ENCODE measurements at places on chromosomes 3 and 15. TPM values are rescaled to one million over a fixed set of nuclear protein-coding genes. Genes with fewer than 3 reads are reported as not detected.

- DNase-seq: no peak
These were observed 53.0 kb upstream of the GSK3B start for GRCh38 chr3:120147072-120147871.

- no peak for DNase-seq
These were observed 72.5 kb upstream of the ONECUT1 start for GRCh38 chr15:52862677-52863076.

GRCh38 chr15:31216215-31216911, 110.3 kb upstream of the KLF13 start:
- no peak for DNase-seq

PLA2G4D gene
- total RNA-seq: not detected

ABHD10 gene
- total RNA-seq: 28.6 TPM
